Anterior cingulate cortex (tissue), 58 donors: ENCODE measurements at places on chromosomes 16 and 17.
A peak's percentile ranks its signal among the peaks of the same experiment; 100 is the strongest.

DNA sequence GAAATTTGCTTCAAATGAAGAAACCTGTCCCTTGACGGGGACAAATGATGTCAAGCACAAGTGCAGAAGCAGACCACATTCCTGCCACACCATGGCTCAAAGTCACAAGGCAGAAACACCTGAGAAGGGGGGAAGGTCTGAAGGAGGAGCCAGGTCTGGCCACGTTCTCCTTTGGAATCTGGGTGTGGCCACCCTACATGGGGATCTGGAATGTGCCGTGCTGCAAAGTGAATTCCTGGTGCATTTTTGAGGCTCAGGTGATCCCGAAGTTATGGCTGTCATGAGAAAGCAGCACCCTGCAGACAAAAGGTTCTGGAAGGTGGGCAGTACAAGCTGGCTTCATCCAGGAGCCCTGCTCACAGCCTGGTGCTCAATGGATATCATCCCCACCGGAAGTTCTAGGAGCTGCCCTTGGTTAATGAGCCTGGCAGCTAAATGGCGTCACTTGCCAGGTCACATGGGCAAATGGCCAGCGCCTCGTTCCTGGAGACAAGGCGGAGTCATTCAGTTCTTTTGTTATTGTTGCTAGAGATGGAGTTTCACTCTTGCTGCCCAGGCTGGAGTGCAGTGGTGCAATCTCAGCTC lies 20.1 kb upstream of the ADCY9 start:
- no peak for DNase-seq

- no peak for DNase-seq
Measured at GRCh38 chr17:59572301-59572924, 7.0 kb downstream of the DHX40 start.

GRCh38 chr16:20900299-20901067 lies at the start of the genes DCUN1D3 and LYRM1:
TSS of gene DCUN1D3 (minus strand) at chr16:20900358. CDS start at chr16:20862538, 37,820 bp downstream.
TSS of gene LYRM1 (plus strand) at chr16:20900771. CDS start at chr16:20915556, 14,785 bp downstream.
- peak; percentile 94 for DNase-seq

- peak; percentile 29 for DNase-seq
Measured at GRCh38 chr17:31388770-31389656, 2.5 kb upstream of the RAB11FIP4 start.

- DNase-seq: no peak
Measured at GRCh38 chr16:1305823-1306222, 3.6 kb upstream of the UBE2I start.

DNA sequence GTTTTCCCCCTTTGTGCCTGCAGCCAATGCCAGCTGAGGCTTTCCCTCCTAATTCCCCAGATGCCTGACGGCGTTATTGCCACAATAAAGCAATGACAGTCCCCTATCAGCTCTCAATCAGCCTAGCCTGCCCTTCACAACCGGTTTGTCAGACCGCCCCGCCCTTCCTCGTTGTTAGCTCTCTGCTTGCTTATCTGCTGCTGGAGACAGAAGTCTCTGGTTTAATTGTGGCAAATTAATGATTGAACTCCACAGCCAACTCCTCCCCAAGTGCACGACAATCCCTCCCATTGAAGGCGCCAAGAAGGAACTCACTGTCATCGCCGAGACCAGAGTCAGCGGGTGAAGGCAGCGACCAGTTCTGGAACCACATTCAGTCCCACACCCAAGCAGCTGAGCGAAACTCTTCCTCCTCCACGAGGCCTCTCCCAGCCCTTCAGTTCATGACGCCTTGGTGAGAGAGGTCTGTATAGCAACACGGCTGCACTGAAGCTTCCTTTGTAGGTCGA lies 474.4 kb downstream of the SLC39A11 start:
- no peak for DNase-seq

GRCh38 chr16:30934827-30935557 lies 11.6 kb downstream of the FBXL19 start:
- DNase-seq: no peak

DNA sequence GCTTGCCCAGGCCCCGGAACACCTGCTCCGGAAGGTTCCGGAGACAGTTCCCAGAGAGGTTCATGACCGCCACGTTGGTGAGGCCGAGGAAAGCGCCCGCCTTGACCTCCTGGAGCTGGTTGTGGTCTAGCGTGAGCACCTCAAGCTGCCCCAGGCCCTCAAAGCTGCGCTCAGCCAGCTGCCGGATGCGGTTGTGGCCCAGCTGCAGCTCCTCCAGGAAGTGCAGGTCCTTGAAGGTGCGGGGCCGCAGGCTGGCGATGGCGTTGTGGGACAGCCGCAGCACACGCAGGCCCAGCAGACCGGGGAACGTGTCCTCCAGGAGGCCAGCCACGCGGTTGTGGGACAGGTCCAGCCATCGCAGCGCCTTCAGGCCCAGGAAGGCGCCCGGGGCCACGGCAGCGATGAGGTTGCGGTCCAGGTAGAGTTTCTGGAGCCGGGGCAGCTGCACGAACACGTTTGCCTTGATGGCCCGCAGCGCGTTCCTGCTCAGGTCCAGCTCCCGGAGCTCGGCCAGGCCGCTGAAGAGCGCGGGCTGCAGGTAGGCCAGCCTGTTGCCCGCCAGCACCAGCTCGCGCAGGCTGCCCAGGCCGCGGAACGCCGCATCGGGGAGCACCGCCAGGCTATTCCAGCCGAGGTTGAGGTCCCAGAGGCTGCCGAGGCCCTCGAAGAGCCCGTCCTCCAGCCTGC lies 2.1 kb downstream of the IGFALS start:
- no peak for DNase-seq

- DNase-seq: no peak
Measured at GRCh38 chr17:43661699-43662412, at the start of gene MEOX1. TSS of gene MEOX1 (minus strand) at chr17:43661922. CDS start at chr17:43661534, 388 bp downstream.

DNA sequence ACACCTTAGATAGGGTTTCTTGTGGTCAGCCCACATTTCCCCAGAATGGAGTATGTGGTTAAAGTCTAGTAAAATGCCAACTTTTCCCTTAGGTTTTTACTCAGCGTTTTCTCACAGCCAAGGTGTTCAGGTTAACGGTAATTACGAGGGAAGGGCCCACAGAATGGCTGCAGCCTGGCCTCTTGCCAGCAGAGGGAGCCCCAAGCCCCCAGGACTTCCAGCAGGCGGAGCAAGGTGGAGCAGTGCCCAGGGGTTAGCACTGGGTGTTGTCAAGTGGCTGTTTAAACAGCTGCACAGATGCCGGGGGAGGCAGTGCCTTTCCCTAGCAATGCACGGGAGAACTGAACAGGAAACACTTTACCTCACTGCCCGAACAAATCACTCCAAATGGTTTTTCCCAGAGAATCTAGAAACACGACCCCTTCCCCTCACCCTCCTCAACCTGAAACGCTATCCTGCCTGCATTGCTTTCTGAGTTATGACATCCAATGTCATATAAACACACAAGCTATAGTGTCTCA lies 6.6 kb downstream of the PHB1 start:
- peak; percentile 21 for DNase-seq

- no peak for DNase-seq
Measured at GRCh38 chr16:13772782-13773181, 147.2 kb upstream of the ERCC4 start.

DNA sequence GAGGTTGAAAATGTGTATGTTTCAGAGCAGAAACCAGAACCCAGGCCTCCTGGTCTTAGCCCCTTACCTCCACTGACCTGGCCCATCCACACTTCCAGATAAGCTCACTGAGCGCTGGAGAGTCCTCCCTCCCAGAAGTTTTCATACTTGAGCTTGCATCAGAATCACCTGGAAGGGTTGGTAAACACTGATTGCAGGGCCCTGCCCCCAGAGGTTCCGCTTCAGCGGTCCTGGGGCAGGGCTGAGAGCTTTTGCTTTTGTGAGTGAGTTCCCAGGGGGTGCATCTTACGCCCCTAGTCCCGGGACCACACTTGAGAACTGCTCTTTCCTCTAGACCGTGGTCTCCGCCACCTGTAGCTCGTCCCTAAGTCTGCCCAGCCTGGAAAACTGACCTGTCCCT lies 20.6 kb downstream of the TTYH2 start:
- no peak for DNase-seq

DNA sequence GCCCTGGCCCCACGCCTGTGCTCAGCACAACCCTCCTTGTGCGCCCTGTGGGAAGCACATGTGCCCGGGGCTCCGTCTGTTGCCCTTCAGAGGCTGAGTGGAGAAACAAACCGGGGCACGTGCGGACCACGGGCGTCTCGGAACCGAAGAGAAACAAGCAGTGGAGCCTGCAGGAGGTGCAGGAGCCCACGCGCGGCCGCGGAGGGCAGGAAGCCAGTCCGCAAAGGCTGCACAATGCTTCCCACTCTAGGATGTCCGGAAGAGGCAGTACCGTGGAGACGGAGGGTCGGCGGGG lies 75.5 kb upstream of the GNG13 start:
- no peak for DNase-seq

GRCh38 chr16:10154389-10154788 lies 27.8 kb downstream of the GRIN2A start:
- DNase-seq: no peak

DNA sequence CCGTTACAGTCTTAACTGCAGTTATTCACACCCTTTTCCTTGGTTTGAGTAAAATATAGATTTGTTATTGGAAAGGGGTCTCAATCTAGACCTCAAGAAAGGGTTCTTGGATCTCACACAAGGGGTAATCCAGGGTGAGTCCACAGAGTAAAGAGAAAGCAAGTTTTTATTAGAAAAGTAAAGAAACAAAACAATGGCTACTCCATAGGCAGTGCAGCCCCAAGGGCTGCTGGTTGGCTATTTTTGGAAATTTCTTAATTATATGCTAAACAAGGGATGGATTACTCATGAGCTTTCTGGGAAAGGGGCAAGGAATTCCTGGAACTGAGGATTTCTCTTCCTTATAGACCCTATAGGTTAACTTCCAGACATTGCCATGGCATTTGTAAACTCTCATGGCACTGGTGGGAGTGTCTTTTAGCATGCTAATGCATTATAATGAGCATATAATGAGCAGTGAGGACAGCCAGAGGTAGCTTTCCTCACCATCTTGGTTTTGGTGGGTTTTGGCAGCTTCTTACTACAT lies 24.5 kb upstream of the MILR1 start:
- DNase-seq: no peak

- DNase-seq: no peak
Measured at GRCh38 chr17:78669975-78670518, 92.9 kb upstream of the DNAH17 start.

DNA sequence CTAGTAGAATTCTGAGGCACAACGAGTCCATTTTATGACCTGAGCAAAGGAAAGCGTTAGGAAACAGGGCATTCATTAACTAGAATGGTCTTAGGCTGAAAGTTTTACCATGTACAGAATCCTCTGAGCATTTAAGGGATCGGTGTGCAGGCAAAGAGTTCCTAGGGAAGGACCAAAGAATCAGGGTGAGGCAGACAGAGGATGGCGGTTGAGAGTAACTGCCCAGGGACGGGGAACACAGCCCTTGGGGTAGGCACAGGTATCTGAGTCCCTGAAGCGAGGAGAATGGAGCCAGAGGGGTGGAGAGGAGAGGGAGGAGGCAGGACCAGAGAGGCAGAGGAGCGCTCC lies 14.0 kb upstream of the ITGB3 start:
- no peak for DNase-seq

DNA sequence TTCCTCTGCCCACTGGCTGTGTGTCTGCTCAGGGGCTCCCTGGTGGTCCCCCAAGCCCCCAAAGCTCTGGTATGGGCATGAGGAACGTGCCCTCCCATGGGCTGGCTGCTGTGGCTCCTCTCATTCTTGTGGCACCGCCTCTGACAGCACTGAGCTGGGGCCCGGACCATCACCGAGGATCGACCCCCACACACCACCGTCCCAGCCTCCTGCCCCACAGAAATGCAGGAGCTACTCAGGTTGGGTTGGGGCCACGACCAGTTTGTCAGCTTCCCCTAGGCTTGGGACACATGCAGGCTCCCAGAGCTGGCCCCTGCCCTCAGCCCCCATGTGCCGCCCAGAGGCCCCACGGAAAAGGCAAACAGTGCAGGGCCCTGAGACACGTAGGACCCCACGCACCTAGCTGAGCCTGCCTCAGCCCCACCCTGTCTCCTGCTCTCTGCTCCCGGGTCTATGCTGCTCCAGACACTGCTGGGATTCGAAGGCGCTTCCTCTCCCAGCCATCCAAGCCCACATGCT lies 3.3 kb upstream of the CASKIN1 start:
- no peak for DNase-seq

- DNase-seq: no peak
Measured at GRCh38 chr17:47720754-47721533, 12.1 kb upstream of the TBX21 start.

DNA sequence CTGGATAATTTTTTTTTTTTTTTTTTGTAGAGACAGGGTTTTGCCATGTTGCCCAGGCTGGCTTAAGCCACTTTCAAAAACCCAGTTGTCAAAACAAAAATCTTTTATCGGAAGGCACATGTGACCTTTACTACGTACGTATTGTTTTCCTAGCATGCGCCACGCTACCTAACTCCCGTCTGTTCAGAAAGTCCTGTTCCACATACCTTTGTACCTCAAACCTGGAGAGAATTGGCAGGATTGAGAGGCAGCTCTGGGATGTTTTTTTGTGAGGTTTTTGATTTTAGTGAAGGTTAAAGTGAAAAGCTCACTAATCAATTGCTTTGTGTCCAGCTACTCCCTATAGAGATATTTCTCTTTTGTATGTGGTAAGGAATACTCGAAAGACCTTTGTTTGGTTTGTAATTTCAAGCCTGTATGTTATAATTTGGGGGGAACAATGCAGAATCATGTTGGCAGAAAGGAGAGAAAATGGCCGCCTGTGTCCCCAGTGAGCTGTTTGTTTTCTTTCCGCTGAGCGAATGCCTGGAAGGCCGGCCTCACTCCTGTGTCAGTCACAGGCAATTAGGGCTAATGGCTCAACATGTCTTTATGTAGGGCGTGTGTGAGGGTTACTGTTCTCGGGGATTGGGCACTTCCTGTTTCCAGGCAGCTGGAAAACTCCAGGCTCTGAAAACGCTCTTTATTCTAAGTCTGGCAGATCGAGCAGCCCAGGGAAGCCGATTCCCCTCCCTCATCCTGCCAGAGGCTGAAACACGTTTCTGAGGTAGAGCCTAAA lies 60.8 kb upstream of the CLEC18A start:
- peak; percentile 72 for DNase-seq

DNA sequence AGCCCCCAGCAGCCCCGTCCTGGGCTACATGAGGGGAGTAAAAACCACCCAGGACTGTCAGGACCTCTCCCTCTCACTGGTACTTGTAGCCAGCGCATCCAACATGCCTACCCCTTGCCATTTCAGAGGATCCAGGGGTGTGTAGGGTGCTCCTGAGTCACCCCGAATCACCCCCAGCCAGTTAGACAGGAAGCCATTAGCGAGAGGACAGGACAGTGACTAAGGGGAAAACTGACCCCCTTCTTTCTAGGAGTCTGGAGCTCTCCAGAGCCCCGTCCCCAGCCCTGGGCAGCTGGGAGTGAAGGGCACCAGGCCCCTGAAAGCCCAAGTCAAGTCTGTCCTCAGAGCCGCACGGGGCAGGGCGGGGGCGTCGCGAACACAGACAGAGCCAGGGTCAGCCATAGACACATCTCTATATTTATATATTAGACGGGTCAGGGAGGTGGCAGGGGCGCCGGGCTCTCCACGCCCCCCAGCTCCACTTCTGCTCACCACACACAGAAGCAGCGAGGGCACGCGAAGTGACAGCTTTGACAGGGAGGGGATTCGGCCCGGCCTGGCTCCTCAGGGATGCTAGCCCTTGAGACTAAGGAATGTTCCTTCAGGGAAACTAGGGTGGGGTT lies 485 bp upstream of the GDPD3 start:
- no peak for DNase-seq

- no peak for DNase-seq
Measured at GRCh38 chr16:12204601-12205000, 228.1 kb downstream of the SNX29 start.
